ENCODE measurements at places on chromosomes 4 and X.

- no peak for DNase-seq
Measured at GRCh38 chr4:177313263-177313662, 3.6 kb downstream of the NEIL3 start.

DNA sequence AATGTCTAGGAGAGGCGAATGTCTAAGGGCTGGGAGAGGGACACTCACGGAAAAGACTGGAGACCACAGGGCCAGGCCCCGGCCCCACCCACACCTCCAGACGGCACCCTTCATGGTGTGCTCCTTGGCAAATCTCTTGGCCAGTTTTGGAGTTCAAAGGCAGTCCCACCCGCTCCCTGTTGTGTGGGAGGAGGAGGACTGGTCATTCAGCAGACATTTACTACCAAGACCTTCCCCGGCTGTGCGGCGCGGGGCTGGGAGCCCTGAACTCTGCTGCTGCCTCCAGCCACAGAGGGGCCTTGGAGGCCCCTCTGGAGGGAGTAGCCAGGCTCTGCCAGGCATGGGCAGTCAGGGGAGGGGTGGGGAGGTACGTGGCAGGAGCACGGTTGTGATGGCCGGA lies 8.7 kb upstream of the TBC1D14 start:
- DNase-seq: no peak

- no peak for DNase-seq
Measured at GRCh38 chrX:105646592-105647372, 175.6 kb upstream of the NRK start.

DNA sequence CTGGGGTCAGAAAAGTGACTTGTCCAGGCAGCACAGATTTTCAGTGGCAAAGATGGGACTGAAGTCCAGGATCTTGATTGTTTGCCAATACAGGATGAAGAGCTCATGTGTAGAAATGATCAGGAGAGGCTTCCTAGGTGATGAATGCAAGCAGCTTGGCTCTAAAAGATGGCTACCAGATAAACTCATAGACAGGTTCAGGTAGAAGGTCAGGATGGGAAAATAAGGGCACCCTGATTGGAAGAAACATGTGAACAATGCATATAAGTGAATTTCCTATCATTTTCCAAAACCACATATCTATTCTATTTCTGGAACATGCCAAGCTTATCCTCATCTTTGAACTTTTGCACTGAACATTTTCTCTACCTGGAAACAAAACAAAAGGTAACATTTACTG lies 87.7 kb downstream of the FAM13A start:
- no peak for DNase-seq

DNA sequence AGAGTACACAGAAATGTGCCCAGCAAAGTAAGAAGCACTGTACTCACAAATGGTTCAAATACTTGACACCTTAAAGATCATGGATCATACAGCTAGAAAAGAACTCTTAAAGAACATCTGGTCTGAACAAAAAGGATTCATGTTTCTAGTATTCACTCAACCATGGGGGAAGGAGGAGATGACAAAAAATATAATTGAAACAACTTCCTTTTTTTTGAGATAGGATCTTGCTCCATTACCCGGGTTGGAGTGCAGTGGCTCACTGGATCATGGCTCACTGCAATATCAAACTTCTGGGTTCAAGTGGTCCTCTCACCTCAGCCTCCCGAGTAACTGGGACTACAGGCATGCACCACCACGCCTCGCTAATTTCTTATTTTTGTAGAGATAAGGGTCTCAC lies 6.0 kb downstream of the DHX15 start:
- DNase-seq: no peak

- DNase-seq: no peak
Measured at GRCh38 chrX:149462849-149463248, 42.3 kb downstream of the IDS start.

- no peak for DNase-seq
Measured at GRCh38 chr4:74426101-74426500, 18.8 kb upstream of the AREG start.

- DNase-seq: no peak
Measured at GRCh38 chrX:7316280-7316679, 168.3 kb upstream of the PUDP start.

DNA sequence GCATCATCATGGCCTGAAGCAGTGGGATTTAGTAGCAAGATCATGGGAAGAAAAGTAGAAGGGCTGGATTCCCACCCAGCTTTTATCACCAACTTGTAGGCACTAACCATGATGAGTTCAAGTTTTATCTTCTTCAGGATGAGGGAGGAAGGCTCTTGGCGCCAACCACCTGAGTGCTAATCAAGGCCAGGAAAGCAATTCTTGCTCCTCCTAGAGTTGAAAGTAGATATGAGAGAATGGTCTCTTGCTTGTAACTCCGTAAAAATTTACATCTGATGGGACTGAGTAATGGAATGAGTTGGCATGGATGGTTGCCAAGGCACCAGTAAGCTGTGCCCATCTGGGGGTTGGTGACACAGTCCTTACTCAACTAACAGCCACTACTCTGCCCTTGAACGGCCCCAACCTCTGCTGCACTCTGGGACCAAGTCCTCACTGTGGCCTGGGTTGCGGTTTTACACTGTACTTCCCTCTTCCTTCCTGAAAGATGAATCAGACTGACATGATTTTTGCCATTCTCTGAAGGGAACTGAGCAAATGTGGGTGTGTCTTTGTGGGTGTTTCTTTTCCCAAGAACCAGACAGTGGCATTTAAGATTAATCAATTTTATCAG lies 39.4 kb upstream of the NDP start:
- DNase-seq: no peak

DNA sequence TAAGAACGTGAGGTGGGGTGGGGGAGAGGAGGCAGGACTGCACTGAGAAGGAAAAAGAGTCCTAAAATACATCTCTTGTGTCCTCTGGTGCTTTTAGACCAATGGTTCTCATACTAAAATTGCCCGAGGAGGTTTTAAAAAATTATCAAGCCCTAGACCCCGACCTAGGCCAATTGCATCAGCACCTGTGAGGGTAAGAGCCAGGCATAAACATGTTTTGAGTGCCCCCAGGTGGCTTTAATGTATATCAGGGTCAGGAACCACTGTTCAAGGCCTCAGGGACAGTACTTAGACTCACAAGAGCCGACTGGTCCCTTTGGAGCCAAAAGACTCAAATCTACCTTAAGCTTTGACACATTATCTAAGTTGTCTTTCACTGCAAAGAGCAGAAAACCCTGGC lies 37.5 kb upstream of the TMEM150C start:
- peak; percentile 28 for DNase-seq
